ENCODE measurements at places on chromosomes 16 and 17.
A peak's percentile ranks its signal among the peaks of the same experiment; 100 is the strongest.

DNA sequence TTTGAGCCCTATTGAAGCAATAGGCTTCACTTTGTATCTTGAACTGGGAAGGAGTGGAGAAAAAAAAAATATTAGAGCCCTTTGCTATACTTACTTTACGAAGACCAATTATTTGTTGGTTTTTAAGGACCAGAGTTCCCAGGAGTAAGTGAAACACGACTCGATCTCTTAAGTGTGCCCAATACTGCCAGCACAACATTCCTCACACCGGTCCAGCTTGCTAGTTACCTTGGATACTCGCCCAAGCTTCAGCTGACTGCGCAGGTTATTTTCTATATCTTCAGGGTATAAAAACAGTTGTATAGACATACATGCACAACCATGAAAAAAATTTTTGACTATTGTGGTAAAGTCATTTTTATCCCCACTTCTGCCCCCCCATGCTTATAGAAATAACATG is 72.1 kb downstream of the RPTOR start:
- no peak for DNase-seq

DNA sequence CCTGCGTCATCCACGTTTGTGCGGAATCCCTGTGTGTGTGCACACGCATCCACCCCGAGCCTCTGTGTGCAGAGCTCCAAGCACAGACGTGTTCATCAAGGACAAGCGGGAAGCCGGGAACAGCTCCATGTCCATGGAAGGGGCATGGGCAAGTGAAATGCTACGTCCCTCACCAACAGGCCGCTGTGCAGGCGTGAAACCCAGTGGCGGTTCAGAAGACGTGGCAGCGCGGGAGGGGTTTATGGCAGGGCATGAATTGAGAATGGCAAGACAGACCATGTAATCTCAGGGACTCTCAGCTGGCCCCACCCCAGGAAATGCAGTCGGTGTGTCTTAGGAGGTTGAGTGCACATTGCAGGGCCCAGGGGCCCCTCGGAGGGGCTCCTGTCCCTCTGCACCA is 52.7 kb downstream of the TBC1D16 start:
- no peak for DNase-seq

- no peak for DNase-seq
These were observed 234.6 kb upstream of the CDH5 start for GRCh38 chr16:66131895-66132294.

DNA sequence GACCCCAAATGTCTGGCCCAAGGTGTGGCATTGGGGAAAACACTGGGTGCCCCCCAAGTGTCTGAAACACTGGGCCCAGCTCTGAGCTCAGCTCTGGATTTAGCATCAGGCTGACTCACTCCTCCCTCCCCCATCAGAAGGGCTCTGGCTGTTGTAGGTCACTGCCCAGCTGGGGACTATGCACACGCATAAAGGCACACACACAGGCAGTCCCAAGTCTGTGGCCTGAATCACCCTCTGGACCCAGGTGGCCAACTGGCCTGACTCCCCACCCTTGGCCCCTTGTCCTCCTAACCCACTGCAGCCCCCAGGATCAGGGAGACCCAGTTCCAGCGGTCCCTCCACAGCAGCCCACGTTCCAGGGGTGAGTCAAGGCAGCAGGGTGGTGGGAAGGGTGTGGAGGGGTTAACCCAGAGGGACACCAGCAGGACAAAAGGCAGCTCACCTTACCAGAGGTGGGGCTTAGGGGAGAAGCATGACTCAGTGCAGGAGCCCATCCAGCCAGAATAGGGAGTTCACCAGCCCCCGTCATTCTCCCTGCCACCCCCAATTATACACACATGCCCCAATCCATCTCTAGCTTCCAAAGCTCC is 47.0 kb downstream of the MYO18A start:
- DNase-seq, result no peak

GRCh38 chr17:40510328-40510648 is 8.9 kb upstream of the TNS4 start:
- DNase-seq, result no peak

GRCh38 chr16:65117811-65118448 is 3.9 kb downstream of the CDH11 start:
- no peak for DNase-seq

- no peak for DNase-seq
These were observed 4.2 kb downstream of the ABHD15 start for GRCh38 chr17:29562615-29563014.

DNA sequence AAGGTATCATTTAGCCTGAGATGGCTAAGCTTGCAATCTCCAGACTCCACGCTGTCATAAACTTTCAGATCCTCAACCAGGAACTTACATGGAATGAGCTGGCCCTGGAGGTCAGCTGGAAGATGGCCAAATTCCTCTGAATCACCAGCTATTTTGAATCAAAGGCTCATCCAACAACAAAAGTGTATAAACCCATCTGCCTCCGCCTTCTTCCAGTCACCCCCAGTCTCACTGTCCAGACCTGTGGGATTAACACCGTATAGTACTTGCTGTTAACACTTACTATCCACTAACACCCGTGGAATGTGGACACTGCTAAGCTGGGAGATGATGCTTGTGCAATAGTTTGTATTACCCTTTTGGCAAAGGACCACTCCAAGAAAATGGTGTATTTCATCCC is 1.9 kb upstream of the LCMT1 start:
- no peak for DNase-seq

- DNase-seq, result no peak
These were observed 46.7 kb upstream of the ANKFY1 start for GRCh38 chr17:4310354-4311060.

- DNase-seq, result no peak
These were observed 10.6 kb downstream of the MYH3 start for GRCh38 chr17:10646392-10646990.

DNA sequence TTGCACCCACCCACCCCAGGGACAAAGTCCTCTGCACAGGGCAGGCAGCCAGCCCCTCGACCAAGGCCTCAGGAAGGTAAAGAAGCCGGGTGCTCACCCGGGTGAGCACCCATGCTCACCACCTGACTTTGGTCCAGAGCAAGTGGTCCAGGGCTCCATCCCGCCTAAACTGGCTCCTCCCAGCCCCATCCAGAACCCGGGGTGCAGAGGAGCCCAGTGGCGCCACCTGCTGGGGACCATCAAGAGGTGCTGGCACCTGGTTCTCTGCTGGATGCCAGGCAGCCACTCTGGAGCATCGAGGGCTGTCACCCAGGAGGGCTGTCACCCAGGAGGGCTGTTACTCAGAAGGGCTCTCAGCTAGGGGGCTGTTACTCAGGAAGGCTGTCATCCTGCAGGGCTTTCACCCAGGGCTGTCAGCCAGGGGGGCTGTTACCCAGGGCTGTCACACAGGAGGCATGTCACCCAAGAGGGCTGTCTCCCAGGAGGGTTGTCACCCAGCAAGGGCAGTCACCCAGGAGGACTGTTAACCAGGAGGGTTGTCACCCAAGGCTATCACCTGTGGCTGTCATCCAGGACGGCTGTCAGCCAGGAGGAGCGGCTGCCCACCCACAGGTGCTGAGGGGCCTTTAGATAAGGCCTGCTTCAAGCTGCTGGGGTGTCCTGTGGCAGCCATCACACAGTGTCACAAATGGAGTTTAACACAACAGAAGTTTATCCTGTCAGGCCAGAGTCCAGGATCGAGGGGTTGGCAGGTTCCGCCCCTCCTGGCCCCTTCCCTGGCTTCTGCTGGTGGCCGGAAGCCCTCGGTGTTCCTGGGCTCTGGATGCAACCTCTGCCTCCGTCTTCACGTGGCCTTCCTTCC is 98.5 kb downstream of the TNFRSF13B start:
- DNase-seq, result peak; percentile 84

- DNase-seq, result no peak
These were observed 58.1 kb downstream of the MPHOSPH6 start for GRCh38 chr16:82111944-82112343.

GRCh38 chr16:85563515-85564276 is 49.4 kb upstream of the GSE1 start:
- DNase-seq, result no peak

Measured in 8988T (cell line).